ENCODE measurements at places on chromosomes 2 and 18.

GRCh38 chr18:76546436-76546835 lies 51.4 kb upstream of the ZNF516 start:
- H3K27ac ChIP-seq: no peak overlapping the region
- H3K4me3 ChIP-seq: no peak overlapping the region
- no peaks in the 10 kb centered on the region for H3K36me3 ChIP-seq
- no peaks in the 10 kb centered on the region for H3K4me1 ChIP-seq
- DNase-seq: no peak

- H3K4me1 ChIP-seq: peaks cover 23% of the 10 kb centered on the region
- DNase-seq: no peak
- H3K27ac ChIP-seq: no peak overlapping the region
- H3K4me3 ChIP-seq: no peak overlapping the region
- H3K36me3 ChIP-seq: no peaks in the 10 kb centered on the region
Observed at GRCh38 chr18:46413684-46414083, 243.3 kb downstream of the LOXHD1 start.

DNA sequence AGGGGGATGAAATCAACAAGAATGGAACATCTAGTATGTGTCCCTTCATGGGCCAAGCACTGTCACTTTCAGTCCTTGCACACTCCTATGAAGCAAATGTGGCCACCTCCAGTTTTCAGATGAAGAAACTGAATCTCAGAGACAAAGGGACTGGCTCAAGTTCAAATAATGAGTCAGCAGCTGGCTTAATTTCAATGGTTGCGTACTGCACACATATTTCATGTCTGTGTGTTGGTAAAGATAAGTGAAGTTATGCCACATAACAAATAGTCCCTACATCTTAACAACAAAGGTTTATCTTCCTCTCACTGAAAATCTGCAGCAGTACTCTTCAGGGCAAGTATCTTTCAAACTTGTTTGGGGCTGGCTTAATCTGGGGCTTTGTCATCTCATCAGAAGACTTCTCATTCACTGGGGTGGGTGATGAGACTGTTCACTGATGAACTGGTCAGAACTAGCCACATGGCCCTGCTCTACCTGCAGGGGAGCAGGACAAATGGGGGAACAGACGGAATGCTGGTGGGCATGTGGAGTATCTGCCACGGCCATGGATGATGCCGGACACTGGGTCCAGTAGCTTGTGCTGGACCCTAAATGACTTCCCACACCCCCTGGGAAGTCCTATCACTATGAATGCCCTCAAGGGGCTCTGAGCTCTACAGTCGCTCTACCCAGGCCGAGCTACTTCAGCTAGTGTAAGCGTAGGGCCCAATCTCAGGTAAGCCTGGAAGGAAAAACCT lies 263.2 kb downstream of the CYP26B1 start:
- H3K4me1 ChIP-seq: peaks cover 37% of the 10 kb centered on the region
- no peaks in the 10 kb centered on the region for H3K27me3 ChIP-seq
- H3K4me3 ChIP-seq: no peak overlapping the region
- DNase-seq: no peak

- no peaks in the 10 kb centered on the region for H3K4me1 ChIP-seq
- no peak overlapping the region for H3K27ac ChIP-seq
- DNase-seq: no peak
Observed at GRCh38 chr2:88999365-88999764, 307.9 kb downstream of the RPIA start.

DNA sequence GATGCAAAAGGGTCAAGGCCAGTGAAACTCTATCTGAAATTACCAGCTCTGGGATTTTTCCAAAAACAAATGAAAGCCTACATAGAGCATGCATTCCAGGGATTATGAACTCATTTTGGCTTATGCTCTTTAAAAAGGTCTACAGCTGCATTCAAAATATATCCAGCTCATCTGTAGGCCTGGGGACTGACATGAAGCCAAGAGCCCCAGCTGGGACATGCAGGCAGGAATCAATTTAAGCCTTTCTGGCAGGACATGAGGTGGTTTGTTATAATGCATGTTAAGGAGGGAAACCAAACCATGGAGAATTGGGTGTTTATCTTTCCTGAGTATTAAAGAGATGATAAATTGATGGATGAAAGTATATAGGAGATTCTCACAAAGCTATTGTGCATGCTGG lies 164.5 kb downstream of the RBM43 start:
- no peak overlapping the region for H3K4me3 ChIP-seq
- H3K4me1 ChIP-seq: no peaks in the 10 kb centered on the region
- DNase-seq: no peak
- H3K27ac ChIP-seq: no peak overlapping the region
- no peaks in the 10 kb centered on the region for H3K27me3 ChIP-seq

DNA sequence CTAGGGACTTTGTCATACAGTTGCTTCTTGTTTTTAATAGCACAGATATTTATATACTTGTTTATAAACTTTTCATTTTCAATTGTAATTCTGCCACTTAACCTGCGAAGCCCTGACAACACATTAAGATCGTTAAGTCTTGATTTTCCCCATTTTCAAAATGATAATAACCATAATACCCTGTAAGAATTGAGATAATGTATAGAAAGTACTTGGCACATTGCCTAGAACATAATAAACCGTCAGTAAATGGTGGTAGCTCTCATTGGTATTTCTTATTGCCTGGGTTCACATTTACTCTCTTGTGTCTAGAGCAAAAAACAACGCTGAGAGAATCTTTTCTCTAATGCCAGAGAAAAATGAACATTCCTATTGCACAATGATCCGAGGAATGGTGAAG lies 18.6 kb downstream of the PTCD3 start:
- H3K36me3 ChIP-seq: peaks cover 100% of the 10 kb centered on the region
- H3K27me3 ChIP-seq: no peaks in the 10 kb centered on the region
- no peak overlapping the region for H3K4me3 ChIP-seq
- DNase-seq: no peak

DNA sequence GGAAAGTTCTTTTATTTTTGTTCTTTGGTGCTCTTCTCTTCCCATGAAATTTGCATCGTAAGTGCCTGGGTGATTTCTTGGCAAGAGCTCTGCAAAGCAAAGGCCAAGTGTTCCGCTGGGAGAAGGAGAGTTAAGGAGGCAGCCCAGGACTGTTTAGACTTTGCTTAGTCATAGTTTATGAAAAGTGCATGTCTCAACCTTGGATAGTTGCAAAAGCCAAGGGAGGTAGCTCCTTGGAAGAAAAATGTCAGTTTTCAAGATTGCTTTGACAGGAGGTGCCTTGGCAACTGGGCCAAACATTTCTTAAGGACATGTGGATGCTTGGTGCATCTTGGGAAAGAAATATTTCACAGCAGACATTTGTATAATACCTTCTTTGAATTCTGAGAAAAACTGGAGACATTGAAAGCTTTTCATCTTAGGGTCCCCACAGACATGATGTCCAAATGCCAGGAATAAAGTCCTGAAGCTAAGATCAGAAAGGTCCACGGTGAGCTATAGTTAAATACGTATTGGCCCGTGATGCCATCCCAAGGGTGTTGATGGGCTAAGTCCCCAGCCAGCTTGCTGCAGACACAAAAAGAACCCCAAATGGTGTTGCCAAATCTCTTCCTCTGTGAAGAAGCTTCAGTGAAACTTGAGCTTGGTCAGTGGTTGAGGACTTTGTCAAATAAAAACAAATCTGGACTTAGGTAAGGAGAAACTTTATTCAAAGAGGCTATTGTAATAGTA lies 96.3 kb upstream of the THUMPD2 start:
- no peaks in the 10 kb centered on the region for H3K4me1 ChIP-seq
- peak; percentile 38 for DNase-seq
- no peak overlapping the region for H3K4me3 ChIP-seq
- H3K27ac ChIP-seq: no peak overlapping the region

DNA sequence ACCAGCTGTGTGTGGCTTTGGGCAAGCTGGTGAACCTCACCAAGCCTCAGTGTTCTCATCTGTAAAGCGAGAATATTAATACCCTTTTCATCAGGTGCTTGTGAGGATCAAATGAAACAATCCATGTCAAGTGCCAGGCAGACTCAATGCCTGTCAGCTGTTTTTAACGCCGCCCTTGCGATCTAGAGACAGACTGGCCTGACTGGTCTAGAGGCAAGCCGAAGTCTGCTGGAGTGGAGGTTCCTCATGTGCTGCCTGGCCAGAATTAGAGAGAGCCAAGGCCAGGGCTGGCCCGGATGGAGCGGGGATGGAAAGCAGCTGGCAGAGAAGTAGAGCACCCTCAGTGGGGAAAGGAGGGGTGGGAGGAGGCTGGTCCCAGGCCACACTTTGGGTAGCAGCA lies 74.5 kb upstream of the B3GNT7 start:
- peak overlapping the region; percentile 68 for H3K27ac ChIP-seq
- DNase-seq: peak; percentile 78
- no peak overlapping the region for H3K4me3 ChIP-seq
- H3K27me3 ChIP-seq: no peaks in the 10 kb centered on the region

- no peak for DNase-seq
- H3K27me3 ChIP-seq: no peaks in the 10 kb centered on the region
- H3K27ac ChIP-seq: no peak overlapping the region
- no peak overlapping the region for H3K4me3 ChIP-seq
- no peaks in the 10 kb centered on the region for H3K4me1 ChIP-seq
Observed at GRCh38 chr2:161217597-161218185, 57.5 kb downstream of the TANK start.

GRCh38 chr2:182496596-182496995 lies 69.8 kb upstream of the PDE1A start:
- no peaks in the 10 kb centered on the region for H3K4me1 ChIP-seq
- no peaks in the 10 kb centered on the region for H3K36me3 ChIP-seq
- H3K27ac ChIP-seq: no peak overlapping the region
- no peaks in the 10 kb centered on the region for H3K27me3 ChIP-seq

Data from heart left ventricle (tissue), 16 donors.